T-cell (primary cell): ENCODE measurements at places on chromosomes 11 and 22.
A peak's percentile ranks its signal among the peaks of the same experiment; 100 is the strongest.

GRCh38 chr22:46547883-46548244 is 10.4 kb upstream of the CELSR1 start:
- DNase-seq: no peak

DNA sequence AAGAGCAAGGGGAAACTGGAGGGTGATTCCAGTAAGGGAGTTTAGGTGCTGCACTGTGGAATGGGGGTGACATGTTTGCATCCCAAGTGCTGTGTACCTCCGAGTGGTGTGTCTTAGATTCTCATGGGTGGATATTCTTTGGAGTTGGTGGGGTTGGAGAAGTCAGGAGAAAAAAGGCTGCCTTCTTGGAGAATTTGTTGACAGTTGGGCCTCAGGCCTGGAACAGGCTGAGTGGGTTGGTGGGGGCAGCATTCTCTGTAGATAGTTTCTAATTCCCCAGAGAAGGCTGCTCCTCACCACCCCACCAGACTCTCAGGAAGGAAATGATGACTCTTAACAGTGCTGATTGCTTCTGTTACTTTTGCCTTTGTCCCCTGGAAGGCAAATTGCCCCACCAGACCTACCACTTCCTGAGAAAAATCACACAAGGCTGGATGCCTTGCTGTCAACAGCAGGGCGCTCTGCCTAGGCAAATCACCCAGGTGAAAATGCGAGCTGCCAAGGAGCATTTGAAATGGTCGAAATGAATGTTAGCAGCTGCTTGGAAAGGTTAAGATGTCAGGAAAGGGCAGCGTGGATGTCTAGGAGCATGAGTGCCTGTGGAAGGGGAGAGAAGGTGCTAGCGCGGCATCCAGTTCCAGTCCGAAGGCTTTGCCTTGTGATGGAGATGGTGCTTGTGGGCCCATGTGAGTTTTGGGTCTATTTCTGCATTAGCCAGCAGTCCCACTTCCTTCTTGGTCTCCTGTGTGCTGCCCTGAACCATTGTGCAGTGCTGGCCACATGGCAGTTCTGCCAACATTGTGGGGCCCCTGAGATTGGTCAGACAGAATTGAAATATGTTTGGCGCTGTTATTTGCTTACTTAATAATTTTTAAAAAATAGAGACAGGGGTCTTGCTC is 29.7 kb upstream of the SORL1-AS1 start:
- peak; percentile 62 for DNase-seq

- DNase-seq: no peak
Measured at GRCh38 chr11:116513894-116514293, 258.9 kb downstream of the BUD13 start.

GRCh38 chr22:50576070-50576469 is 2.2 kb downstream of the CPT1B start:
- no peak for DNase-seq

- no peak for DNase-seq
Measured at GRCh38 chr22:43734370-43735150, 77.5 kb downstream of the EFCAB6 start.

DNA sequence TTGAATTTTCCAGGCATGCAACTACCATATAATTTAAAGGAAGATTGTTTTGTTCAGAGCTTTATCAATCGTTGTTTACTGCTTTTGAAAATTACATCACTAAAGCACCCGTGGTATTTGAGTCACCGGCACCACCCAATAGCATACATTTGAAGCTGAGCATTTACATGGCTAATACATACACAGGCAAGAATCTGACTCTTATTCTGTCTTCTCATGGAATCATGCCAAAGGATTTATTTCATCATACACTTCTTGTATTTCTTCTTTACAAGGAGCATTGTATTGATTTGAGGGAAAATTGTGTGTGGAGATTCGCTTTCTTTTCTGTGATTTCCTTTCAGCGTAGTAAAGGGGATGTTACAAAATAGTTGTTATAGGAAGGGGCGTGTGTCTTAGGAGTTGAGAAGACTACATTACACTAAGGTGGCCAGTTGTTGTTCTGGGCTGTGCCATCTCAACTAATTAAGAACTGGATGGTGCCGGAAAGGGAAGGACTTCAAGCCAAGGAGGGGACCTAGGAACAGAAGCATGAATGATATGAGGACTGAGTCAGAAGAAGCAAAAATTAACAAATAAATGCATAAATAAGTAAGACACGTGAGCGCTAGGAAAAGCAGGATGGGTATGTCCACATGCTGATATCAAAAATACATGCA is 12.9 kb upstream of the CD3E start:
- DNase-seq: no peak

GRCh38 chr11:17864478-17864941 is 129.9 kb downstream of the KCNC1 start:
- DNase-seq: no peak

DNA sequence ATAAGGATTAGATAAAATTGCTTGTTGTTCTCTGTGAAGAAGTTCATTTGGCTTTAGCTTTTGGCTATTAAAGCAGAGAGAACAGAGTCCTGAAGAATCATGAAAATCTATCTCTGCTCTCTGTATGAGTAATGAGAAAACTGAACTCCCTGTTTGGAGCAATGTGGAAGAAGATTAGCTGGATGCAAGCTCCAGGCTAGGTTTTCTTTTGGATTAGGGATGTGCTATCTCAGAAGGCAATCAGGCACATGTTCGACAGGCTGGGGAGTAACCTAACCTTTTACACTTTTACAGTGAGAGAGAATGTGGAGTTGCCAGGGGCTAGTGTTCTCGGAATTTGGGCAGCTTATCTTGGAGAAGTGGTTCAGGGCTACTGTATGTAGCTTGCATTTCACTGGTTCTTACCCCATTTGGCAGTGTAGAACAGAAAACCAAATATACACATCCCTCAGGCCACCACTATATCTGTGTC is 8.5 kb upstream of the SLN start:
- DNase-seq: no peak

DNA sequence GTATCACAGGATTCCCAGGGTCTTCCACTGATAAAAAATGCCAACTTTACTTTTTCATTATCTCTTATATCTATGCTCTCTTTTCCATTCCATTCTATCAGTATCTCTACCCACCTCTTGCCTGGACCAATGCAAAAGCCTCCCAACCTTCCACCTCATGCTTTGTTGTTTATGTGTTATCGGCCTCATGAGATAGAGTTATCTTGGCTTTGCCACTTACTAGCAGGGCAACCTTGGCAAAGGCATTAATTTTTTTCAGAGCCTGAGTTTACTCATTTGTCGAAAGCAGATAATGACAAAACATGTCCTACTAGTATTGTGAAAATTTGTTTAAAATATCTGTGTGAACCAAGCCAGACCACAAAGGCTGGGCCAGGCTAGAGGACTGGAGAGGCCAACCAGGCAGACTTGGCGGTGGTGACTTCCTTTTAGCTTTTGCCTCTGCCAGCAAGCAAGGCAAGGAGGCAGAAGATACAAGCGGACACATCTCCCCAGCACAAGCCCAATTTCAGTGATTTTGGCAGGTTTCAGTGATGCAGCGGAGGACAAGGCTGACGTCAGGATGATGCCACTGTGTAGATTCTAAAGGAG is 106.9 kb downstream of the ADAMTS15 start:
- DNase-seq: no peak

GRCh38 chr11:1733716-1734640 is 16.4 kb downstream of the IFITM10 start:
- no peak for DNase-seq

DNA sequence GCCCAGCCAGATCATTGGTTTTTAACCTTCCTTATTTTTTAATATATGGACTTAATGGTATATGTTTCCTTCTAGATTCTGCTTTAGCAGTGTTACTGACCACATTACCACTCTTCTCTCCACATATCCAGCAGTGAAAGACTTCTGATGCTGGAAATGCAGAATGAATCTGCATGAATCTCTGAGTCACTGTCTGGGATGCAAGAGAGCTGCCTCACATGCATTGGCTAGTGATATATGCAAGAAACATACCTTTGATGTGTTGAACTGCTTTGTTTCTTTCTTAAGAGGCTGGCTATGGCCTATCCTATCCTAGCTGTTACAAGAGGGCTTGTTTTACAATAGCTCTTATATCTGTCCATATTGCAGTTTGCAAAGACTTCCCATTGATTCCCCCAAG is 16.6 kb upstream of the AMPD3 start:
- no peak for DNase-seq

GRCh38 chr11:64777449-64778222 is 706 bp downstream of the SF1 start:
- DNase-seq: peak; percentile 77

- DNase-seq: no peak
Measured at GRCh38 chr11:26551186-26551801, 20.8 kb downstream of the MUC15 start.

DNA sequence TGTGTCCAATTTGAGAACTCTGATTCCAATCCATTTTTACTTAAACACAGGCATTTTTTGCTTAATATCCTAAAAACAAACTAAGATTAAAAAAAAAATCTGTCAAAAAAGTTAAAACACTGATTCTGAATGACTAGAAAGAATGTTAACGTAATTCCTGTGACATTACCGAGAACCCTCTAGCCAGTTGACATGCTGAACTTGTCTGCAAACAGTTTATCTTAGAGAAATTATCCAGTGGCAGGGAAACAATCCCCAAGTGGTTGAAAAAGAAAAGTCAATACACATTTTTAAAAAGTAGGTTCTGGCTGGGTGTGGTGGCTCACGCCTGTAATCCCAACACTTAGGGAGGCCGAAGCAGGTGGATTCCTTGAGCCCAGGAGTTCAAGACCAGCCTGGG is 11.6 kb downstream of the KMT5B start:
- DNase-seq: no peak

DNA sequence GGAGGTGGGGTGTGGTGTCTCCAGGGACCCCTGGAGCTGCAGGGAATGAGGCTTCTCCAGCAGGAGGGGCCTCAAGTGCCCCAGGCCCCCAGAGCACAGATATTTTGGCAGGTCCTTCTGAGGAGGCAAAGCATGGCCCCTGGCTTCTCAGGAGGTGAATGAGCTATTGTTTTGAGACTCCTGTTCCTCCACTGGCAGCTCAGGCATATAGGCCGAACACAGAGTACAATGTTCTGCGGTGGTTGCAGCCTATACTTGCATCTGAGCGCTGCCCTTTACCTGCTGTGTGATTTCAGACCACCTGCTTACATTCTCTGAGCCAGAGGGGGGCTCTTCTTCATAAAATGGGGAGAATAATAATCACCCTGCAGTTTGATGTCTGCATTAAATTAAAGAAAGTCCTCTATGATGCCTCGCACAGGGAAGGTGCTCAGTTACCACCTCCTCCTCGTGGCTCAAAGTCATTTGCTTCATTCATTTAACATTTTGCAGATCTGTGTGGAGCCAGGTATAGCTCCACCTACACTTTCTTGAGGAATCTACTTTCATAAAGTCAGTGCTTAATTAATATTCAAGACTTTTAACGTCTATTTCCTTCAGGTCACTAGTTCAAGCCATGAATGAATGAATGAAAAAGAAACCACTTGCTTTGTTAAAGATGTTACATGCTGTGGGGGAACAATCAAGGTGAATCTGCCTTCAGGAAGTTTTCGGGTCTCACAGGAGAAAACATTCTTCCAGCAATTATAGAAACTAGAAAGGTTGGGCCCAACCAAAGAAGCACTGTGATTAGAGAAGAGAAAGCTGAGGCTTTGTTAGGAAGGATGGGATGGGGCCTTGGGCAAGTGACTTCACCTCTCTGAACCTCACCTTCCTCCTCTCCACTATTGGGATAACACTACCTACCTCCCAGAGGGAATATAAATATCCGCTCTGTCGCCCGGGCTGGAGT is 68.4 kb downstream of the ADAMTS15 start:
- no peak for DNase-seq

GRCh38 chr22:29811377-29811776 is 26.7 kb downstream of the ASCC2 start:
- no peak for DNase-seq

DNA sequence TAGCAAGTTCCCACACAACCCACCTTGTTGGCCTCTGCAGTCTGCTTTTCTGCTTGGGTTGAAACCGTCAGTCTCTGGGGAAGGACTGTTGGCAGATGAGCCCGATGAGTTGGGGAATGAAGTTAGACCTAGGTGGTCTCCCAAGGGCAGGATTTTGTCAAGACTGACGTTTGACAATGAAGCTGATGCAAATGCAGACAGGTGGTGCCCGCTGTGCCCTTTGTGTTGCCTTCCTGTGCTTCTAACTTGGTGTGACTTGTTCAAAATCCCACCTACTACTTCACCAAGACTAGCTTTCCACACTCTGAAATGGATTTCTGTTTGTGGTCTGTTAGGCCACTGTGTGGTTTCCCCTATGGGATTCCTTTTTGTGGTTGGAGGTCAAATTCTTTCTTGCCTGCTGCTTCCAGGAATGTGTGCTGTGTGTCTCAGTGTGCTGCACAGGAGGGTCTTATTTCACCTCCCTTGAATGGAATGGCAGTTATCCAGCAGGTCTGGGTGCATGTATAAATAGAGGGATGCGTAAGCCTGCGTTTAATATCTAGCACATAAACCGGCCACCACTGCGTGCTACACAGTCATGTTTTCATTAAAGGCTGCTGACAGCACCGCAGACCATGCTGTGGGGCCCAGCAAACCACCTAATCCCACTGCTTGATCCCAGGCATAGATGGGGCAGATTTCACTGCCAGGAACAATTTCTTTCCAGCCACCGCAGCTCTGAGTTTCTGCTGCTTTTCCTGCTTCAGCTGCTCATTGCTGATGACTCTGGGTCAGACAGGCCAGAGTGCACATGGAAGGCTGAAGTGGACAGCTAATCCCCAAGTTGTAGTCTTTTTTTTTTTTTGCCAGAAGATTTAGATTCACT is 44.8 kb downstream of the ADAMTS8 start:
- DNase-seq: no peak

DNA sequence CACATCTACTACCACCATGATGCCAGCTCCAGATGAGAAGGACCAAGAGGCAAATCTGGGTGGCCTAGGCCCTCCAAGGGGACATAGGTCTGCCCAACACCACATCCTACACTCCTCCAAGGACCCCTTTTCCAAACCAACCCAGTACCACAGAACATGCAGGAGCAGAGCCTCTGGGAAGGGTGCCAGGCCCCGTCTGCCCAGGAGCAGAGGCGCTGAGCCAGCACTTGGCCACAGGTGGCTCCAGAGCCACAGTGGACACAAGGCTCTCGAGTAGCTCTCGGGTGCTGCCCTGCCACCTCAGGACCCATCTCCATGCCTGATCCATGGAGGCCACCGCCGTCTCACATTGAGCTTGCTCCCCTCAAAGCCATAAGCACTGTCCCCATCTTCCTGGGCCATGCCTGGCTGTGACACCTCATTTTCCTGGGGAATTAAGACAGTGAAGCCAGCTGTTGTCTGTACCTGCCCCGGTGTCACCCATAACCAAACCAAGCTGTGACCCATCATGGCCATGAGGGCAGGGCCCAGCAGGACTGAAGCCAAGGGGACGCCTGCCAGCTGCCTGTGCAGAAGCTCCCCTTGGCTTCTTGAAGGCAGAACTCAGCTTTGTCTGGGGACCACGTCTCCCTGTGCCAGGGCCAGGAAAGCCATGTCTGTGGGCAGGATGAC is 7.4 kb downstream of the MOB2 start:
- DNase-seq: no peak
